ENCODE measurements at places on chromosomes 11 and 22.
A peak's percentile ranks its signal among the peaks of the same experiment; 100 is the strongest.

DNA sequence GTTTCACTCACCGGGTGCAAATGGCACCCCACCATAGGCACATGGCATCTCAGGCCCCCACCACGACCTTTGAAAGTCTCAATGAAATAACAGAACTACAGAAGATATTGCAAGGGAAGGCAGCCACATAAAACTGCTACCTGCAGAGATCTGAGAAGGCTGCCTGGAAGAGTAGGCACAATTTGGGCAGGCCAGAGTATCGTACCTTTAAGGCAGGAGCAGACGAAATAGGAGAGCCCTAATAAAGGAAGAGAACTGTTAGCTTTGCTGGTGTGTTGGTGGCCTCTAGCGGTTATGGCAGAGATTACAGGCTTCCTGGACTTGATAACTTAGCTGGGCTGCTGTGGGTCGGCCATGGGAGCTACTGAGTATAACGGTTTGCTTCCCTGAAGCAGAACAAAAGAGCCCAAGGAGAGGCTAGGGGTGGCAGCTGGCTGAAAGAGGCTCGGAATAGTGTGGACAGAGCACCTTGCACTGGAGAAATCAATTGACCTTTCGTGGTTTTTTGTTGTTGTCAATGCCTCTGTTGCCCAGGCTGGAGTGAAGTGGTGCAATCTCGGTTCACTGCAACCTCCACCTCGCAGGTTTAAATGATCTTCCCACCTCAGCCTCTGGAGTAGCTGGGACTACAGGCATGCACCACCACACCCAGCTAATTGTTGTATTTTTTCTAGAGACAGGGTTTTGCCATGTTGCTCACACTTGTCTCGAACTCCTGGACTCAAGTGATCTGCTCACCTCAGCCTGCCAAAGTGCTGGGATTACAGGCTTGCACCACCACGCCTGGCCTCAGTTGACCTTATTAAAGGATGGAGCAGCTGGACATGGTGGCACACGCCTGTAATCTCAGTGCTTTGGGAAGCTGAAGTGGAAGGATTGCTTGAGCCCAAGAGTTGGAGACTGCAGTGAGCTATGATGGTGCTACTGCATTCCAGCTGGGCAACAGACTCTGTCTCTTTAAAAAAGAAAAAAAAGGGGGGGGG, 4.8 kb downstream of the SDF2L1 start:
- DNase-seq = peak; percentile 77

DNA sequence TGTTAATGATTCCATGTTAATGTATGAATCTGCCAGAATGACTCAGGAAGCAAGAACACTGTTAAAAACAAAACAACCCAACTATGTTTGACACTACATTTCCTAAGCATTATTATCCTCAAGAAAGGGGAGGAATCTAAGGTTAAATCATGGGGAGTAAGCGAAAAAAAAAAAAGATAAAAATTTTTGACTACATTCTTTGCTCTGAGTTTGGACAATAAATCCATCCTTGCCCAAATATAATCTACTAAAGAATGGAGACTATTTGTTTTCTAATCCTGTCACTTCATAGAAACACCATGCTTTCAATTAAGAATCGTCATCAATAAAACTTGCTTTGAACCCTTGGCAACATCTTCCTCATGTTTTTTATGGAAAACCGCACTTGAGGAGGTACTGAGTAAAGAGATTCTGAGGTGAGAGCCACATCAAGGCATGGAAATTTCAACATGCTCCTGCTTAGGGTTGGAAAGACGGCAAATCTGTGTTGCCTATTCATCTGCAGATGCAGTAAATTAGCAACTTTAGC, 9.7 kb downstream of the MAML2 start:
- DNase-seq = no peak

DNA sequence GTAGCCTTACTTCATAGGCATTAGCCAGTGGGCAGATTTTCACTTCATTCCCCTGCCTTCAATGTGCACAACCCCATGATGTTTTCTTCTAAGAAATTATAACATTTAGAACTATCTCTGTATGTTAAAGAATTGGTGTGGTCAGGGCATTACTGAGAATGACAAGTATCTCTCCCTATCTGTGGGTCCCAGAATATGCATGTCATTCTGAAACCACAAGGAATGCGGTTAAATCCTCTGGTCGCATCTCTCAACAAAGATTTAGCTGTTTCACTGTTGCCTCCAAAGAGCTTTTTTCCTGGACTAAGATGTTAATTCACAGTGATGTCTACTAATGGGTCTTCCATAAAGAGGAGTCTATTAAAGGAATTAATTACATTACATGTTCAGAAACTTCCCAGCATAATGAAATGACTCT, 62.7 kb downstream of the LIF start:
- no peak for DNase-seq

- DNase-seq = peak; percentile 36
Observed at GRCh38 chr11:5596607-5597201, at the start of gene TRIM6. TSS of gene TRIM6 (plus strand) at chr11:5596637. CDS start at chr11:5596898, 261 bp downstream.

- DNase-seq = no peak
Observed at GRCh38 chr11:125667151-125667550, 13.5 kb downstream of the ACRV1 start.

DNA sequence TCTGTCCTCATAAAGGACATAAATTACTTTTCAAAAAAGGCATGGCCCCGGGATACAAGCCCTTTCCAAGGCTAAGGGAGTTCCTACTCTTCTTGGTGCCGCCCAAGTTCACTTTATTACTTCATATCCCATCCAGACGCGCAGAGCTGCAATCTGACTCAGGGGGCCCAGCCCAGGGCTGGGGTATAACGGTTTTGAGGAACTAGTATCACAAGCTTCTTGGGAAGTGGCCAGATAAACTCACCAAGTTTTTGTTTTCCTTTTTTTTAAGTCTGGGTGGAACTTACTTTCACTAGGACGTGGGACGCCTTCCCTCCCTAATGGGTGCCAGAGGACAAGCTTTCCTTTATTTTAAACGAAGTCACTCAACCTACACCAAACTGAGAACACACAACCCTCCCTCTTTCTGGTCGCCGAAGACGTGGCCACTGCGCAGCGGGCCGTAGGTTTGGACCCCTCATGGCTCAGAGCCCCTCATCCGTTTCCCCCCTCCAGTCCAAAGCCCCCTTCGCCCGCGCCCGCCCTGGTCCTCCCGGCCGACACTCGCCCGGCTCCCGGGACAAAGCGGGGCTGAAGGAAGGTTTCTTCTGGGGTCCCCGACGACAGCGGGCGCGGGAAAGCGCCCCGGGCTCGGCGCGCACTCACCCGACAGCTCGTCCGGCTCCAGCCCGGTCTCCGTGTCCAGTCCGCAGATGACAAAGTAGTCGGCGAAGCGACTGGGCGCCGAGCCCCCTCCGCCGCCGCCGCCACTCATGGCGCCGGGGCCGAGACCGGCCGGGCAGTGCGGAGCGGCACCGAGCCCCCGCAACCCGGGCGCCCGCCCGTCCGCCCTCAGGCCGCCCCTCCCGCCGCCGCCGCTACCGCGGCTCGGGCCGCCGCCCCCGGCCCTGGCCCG, 587 bp downstream of the DENND5A start:
- DNase-seq = peak; percentile 16

DNA sequence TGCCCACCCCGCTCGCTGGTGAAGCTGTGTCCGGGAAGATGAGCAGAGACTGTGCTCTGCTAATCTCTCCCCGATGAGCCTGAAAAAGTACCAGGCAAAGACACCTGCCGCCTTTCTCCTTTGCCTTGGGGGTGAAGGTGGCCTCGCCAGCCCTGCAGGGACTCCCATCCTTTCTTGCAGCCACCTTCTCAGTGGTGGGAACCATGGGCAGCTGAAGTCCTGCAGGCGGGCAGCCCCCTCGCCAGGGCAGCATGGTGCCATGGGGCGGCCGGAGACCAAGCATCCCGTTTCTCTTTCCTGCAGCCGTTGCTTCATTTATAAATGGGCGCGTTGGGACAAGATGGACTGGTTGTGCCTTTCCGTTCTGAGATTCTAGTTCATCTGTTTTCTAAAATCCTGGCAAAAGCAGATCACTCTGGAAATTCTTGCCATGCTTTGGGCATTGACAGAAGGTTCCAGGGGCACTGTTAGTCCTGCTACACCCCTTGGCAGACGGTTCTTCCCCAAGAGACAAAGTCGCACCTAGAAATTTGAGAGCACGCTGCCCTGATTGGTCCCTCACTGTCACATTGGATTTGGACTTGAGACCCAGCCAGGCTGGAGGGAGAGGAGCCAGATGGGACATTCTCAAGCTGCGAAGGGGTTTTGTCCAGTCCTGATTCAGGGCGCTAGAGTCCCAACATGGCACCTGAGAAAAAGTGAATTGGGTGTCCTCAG, 7.5 kb downstream of the CTTN start:
- DNase-seq = no peak

GRCh38 chr11:118596224-118597146, 10.9 kb upstream of the PHLDB1 start:
- no peak for DNase-seq

DNA sequence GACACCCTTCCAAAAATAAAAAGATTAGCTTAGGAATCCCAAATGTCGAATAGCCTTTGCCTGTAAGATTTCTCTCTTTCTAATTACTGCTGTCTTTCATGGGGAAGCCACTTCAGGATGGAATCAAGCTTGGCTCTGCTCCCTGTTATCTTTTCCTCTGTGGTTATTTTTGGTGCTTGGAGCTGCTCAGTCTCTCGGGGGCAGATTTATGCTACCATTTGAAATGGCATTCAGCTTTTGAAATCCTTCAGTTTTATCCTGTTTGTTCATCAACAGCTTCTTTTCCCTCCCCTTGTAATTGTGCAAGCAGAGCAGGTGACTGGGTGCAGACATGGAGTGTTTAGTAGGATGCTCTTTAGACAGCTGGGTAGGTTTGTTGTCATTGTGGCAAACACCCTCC, 111.0 kb downstream of the DBX1 start:
- no peak for DNase-seq

DNA sequence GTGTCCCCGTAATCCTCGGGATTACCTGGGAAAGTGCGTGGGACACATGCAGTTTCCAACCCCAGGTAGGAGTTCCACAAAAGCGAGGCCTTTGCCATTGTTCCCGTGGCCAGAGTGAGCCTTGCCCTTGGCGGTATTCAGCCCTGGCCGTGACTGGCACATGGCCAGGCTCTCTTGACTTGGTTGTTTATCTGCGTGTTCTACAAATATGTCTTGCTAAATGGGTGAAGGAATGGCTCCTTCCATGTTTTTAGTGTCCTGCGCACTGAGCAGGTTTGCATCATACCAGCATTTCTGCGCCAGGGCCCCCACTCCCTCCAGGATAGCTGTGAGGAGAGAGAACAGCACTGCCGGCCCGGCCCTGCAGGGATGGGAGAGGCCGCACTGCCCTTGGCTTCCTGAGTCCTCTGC, 20.0 kb downstream of the POLR3H start:
- DNase-seq = no peak
